ENCODE measurements at places on chromosomes 3 and 15.
A peak's percentile ranks its signal among the peaks of the same experiment; 100 is the strongest.

- no peaks in the 10 kb centered on the region for H3K27me3 ChIP-seq
- H3K36me3 ChIP-seq = no peaks in the 10 kb centered on the region
- H3K4me1 ChIP-seq = no peaks in the 10 kb centered on the region
- H3K27ac ChIP-seq = no peak overlapping the region
- no peak for DNase-seq
- H3K4me3 ChIP-seq = no peak overlapping the region
Observed at GRCh38 chr3:23390446-23390845, 187.3 kb downstream of the UBE2E2 start.

GRCh38 chr3:102238362-102238761 lies 196.5 kb upstream of the ZPLD1 start:
- no peak for DNase-seq
- H3K36me3 ChIP-seq = no peaks in the 10 kb centered on the region
- no peak overlapping the region for H3K4me3 ChIP-seq
- H3K27me3 ChIP-seq = peaks cover 9% of the 10 kb centered on the region
- H3K27ac ChIP-seq = no peak overlapping the region

DNA sequence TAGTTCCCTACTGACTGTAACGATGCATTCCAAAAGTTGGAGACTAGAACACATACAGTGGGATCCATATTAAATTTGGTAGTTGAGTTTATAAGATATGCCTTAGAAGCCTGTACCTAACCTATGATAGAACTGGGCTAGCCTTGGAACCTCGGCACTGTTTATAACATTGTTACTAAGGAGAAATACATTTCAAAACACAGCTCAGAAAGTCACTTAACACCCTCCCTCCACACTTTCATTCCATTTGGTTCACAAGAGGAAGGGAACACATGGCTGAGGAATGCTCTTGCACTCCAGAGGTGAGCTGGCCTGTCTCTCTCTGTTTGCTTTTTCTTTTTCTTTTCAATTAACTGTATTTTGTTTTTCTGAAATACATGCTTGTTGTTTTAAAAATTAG lies 48.7 kb upstream of the TSC22D2 start:
- no peaks in the 10 kb centered on the region for H3K36me3 ChIP-seq
- no peak overlapping the region for H3K4me3 ChIP-seq
- no peak overlapping the region for H3K27ac ChIP-seq
- no peaks in the 10 kb centered on the region for H3K27me3 ChIP-seq

DNA sequence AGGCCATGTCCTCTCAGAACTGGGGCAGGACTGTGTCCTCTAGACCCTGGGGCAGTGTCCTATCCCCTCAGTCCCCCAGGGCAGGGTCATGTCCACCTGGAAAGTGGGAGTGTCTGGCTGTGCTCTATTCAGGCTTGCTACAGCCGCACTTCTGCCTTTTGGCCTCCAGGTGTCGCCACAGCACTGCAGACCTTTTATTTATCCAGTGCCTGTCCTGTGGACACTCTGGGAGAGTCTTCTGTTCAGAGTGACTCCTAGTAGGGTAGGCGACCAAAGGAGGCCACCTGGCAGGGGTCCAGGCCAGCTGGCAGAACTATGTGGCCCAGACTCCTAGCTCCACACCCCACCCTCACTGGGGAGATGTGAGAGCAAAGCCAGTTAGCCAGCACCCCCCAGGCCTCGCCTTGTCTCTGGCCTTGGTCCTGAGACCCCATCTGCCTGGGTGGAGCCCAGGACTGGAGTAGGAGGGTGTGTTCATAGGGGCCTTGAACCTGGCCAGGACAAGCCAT lies 3.9 kb downstream of the TMIE start:
- peaks cover 24% of the 10 kb centered on the region for H3K27me3 ChIP-seq
- peak; percentile 66 for DNase-seq
- no peak overlapping the region for H3K4me3 ChIP-seq
- no peaks in the 10 kb centered on the region for H3K4me1 ChIP-seq

DNA sequence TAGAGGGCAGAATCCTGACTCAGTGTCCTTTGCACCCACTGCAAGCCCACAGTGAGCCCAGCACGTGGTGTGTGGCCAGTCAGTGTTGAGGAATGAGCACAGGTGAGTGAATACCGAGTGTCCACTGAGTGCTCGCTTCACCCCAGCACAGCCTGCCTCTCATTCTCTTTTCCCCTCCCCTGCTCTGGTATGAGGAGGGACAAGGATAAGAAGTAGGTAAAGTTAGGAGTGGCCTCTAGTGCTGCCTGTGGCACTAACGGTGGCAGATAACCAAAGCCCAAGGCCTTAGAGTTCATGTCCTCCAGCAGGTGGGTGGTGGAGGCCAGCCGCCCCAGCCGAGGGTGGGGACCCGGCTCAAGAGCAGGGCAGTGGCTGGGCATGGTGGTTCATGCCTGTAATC lies 38.0 kb downstream of the PRKCD start:
- H3K27ac ChIP-seq = no peak overlapping the region
- DNase-seq = no peak
- peaks cover 8% of the 10 kb centered on the region for H3K4me1 ChIP-seq
- H3K36me3 ChIP-seq = peaks cover 5% of the 10 kb centered on the region
- H3K4me3 ChIP-seq = no peak overlapping the region
- H3K27me3 ChIP-seq = peaks cover 16% of the 10 kb centered on the region

GRCh38 chr3:61452535-61453090 lies 108.8 kb upstream of the PTPRG start:
- no peak overlapping the region for H3K27ac ChIP-seq
- H3K36me3 ChIP-seq = no peaks in the 10 kb centered on the region
- no peak overlapping the region for H3K4me3 ChIP-seq

- no peaks in the 10 kb centered on the region for H3K4me1 ChIP-seq
- no peak overlapping the region for H3K27ac ChIP-seq
Observed at GRCh38 chr3:186318135-186318534, 43.9 kb downstream of the DGKG start.

DNA sequence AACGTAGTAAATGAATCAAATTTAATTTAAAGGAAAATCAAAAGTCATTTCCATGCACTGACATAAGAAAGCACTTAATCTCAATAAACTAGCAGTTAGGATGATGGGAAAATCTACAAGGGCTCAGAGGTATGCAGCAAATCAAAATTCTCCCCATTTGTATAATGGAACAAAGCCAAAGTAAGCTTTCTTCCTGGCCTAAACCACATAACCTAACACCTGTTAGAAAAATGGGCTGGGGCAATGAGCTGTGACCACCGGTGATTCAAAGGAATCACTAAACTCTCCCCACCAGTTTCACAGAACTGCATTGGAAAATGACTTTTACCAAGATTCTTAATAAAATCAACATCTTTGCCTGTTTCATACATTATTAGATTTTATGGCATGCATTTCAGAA lies 1024.3 kb downstream of the FHIT start:
- H3K36me3 ChIP-seq = no peaks in the 10 kb centered on the region
- no peak for DNase-seq
- H3K4me1 ChIP-seq = no peaks in the 10 kb centered on the region
- H3K4me3 ChIP-seq = no peak overlapping the region
- peaks cover 28% of the 10 kb centered on the region for H3K27me3 ChIP-seq

DNA sequence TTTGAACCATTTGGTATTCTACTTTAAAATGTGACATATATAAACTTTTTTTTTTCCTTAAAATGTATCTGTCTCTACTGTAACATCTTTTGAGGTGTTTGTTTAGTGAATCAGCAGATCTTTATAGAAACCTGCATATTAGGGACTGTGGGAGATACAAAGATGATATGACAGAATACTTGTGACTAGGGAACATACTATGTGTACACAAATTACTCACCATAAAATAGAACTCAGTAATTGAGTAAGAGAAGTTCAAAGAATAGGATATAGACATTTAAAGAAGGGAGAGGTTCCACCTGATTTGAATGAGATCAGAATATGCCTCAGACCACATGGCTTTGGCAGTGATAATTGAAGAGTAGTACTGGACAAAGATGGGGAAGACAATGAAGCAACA lies 47.9 kb downstream of the ATP2C1 start:
- H3K36me3 ChIP-seq = peaks cover 50% of the 10 kb centered on the region
- H3K27me3 ChIP-seq = no peaks in the 10 kb centered on the region
- no peak for DNase-seq
- H3K4me1 ChIP-seq = no peaks in the 10 kb centered on the region

GRCh38 chr15:32982001-32982400 lies 212.5 kb downstream of the FMN1 start:
- no peaks in the 10 kb centered on the region for H3K27me3 ChIP-seq
- no peaks in the 10 kb centered on the region for H3K4me1 ChIP-seq
- no peak overlapping the region for H3K27ac ChIP-seq
- H3K4me3 ChIP-seq = no peak overlapping the region

- no peak for DNase-seq
- no peak overlapping the region for H3K4me3 ChIP-seq
Observed at GRCh38 chr3:72973031-72973723, 23.4 kb upstream of the PPP4R2 start.

- no peaks in the 10 kb centered on the region for H3K27me3 ChIP-seq
- no peak for DNase-seq
- no peaks in the 10 kb centered on the region for H3K4me1 ChIP-seq
- H3K4me3 ChIP-seq = no peak overlapping the region
Observed at GRCh38 chr15:48090666-48091065, 30.1 kb upstream of the SLC24A5 start.

- peaks cover 6% of the 10 kb centered on the region for H3K4me1 ChIP-seq
- no peaks in the 10 kb centered on the region for H3K27me3 ChIP-seq
- H3K27ac ChIP-seq = no peak overlapping the region
- H3K36me3 ChIP-seq = peaks cover 6% of the 10 kb centered on the region
- DNase-seq = no peak
Observed at GRCh38 chr3:27677565-27677964, 44.6 kb downstream of the EOMES start.

DNA sequence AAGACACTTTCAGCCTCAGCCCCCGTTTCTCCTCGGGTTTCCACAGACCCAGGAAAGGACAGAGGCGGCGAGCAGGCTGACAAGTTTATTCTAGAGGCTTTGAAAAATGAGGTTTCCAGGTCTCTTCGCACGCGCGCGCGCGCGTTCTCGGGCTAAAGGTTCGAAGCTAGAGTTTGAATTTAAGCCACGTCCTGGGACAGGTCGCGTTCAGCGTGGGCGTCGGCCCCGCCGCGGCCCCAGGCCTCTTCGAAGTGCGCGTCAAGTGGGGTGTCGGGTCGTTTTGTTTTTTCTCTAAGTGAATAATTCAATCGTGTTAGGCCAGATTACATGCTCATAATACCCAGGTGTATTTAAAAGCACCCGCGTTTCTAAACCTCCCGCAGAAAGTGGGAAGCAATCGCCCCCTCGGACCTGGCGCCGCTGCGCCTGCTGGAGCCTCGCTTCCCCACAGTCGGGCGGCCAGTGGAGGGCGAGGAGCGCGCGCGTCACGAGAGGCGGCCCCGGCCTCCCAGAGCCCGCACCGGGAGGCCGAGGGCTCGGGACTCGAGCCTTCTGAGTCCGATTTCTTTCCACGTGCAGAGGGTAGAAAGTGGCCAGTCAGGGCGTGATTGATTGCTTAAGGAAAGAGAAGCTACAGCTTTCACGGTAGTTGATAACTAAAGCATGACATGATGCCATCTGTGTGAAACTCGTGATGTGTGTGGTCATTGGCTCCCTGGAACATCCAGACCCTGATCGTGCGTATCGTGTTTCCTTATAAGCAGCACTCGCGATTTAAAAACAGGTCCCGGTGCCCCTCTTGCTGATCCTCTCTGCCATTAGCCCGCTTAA lies 15.8 kb upstream of the SOX2 start:
- H3K4me1 ChIP-seq = peaks cover 15% of the 10 kb centered on the region
- H3K36me3 ChIP-seq = peaks cover 5% of the 10 kb centered on the region
- no peak for DNase-seq
- no peak overlapping the region for H3K27ac ChIP-seq

DNA sequence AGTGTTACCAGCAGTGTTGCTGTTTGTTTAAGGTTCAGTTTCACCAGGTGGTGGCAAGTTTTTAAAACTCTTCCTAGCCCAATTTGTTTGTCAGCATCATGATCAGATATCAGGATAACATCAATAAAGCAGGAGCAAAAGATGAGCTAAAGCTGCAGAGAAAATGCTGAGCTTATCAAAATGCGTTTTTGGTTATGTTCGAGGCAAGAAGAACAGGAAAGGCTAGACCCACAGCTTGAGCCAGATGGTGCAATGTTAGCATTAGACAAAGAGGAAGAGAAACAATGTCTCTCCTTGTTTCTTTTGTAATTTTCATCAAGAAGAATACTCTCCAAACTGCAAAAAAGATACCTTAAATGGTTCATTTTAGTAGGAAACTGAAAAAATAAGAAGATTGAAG lies 66.2 kb downstream of the THRB start:
- no peaks in the 10 kb centered on the region for H3K36me3 ChIP-seq
- no peaks in the 10 kb centered on the region for H3K27me3 ChIP-seq
- no peak overlapping the region for H3K4me3 ChIP-seq
- no peaks in the 10 kb centered on the region for H3K4me1 ChIP-seq
- no peak for DNase-seq

DNA sequence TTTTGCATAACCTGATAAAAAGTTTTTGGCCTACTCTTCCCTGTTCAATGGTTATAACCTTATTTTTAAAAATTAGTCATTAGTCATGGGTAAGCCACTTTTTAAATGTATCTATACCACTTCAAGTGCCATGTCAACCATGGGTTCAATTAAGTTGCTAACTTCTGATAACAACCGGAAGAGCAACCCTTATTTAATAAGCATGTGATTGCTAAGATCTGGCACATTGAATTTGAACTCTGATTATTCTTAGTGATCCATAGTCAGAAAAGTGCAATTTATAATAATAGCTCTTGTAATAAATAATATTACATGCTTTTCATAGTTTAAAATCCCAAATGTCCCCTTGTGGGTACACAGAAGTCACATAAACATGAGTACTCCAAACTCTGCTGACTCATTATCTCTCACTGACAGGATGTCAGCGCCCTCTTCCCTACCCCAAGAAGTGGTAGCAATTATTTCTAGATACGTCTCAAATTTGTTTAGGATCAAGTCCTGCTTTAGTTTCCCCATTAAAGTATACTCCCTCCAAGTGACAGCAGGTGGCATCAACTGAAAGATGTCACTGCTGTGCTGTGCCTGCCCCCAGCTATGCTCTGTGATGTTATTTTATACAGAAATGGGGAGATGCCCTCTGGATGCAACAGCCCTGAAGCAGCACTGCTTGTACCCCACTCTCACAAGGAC lies 18.6 kb downstream of the SAMD7 start:
- peaks cover 58% of the 10 kb centered on the region for H3K27me3 ChIP-seq
- DNase-seq = no peak
- H3K4me1 ChIP-seq = no peaks in the 10 kb centered on the region
- no peak overlapping the region for H3K4me3 ChIP-seq
- no peak overlapping the region for H3K27ac ChIP-seq
- peaks cover 4% of the 10 kb centered on the region for H3K36me3 ChIP-seq

DNA sequence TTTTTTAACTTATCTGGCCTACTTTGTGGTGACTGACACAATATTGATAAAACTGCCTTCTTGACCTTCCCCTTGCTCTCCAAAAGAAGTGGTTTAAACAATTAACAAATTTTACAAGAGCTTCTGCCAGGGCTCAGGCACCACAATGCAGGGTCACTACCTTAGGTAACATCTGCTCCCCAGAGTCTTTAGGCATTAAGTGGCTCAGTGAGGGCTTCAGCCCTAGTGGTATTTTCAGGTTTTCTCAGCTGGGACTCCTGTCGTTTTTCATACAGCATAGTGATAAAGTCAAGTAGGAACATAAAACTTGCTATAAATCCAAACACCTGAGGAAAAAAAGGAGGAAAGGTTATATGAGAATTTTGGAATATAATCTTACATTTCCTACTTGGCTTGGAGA lies 18.9 kb downstream of the CMTM6 start:
- DNase-seq = no peak
- no peak overlapping the region for H3K4me3 ChIP-seq
- H3K27ac ChIP-seq = no peak overlapping the region
- H3K27me3 ChIP-seq = no peaks in the 10 kb centered on the region
- H3K36me3 ChIP-seq = peaks cover 76% of the 10 kb centered on the region
